KG1 (cell line): ENCODE measurements at places on chromosomes 1 and 21.
A peak's percentile ranks its signal among the peaks of the same experiment; 100 is the strongest.

DNA sequence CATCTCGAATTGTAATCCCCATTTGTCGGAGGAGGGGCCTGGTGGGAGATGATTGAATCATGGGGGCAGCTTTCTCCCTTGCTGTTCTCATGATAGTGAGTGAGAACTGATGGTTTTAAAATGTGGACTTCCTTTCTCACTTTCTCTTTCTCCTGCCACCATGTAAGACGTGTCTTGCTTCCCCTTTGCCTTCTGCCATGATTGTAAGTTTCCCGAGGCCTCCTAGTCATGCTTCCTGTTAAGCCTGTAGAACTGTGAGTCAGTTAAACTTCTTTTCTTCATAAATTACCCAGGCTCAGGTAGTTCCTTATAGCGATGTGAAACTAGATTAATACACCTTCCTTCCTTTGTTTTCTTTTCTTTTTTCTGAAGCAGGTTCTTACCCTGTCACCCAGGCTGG, 13.9 kb downstream of the DNAJC6 start:
- no peak for DNase-seq

DNA sequence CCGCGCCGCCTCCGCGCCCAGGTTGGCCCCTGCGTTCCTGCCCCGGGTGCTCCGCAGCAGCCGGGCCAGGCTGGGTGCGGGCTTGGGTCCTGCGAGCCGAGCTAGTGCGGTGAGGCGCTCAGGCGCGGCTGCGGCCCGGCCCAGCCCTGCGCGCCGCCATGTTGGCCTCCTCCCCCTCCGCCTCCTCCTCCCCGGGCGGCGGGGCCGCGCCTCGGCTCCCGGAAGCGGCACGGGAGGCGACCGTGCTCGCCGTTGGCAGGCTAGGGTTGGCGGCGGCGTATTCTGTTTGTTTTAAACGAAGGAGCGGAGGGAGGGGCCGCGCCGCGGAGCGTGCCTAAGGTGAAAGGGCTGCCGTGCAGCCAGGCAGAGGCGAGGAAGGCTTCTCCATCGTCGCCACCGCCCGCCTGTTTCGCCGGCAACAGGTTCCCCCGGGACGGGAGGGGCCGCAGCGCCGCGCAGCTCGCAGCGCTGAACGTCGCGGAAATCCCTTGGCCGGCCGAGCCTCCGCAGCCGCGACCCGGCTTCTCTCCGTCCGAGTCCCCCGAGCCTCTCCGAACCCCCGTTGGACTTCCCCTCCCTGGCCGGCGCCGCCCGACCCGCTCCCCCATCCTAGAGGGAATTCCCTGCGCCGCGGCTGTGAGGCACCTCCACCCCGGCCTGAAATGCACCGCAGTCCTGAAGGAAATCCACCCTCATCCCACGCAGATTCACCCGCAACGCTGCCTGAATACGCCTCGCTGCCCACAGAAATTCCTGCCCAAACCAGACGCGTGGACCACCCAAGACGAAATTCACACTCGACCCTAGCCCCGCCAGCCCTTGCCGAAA, at the start of gene USP24:
TSS of gene USP24 (minus strand) at position 171 of the 828 bp plus-strand sequence. CDS start 251 bp downstream, outside the sequence.
- peak; percentile 48 for DNase-seq

GRCh38 chr1:93656491-93656890, 25.1 kb downstream of the BCAR3 start:
- no peak for DNase-seq

GRCh38 chr1:91948501-91949355, 473 bp upstream of the BRDT start:
- DNase-seq: no peak

DNA sequence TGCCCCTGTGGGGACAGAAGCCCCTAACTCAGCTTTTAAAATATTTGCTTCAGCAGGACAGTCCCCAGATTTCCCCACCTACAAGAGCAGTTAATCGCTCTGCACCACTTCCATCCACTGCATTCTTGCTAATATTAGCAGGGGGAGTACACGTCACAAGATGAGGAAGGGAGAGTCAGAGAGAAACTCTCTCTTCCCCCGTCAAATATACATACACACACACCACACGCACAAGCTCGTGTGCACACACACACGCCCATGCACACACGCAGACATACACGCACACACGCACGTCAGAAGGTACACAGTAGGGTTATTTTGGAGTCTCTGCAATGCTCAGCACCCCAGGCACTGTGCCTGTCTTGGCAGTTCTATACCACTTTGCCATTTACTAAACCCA, 2.1 kb downstream of the CLCA1 start:
- no peak for DNase-seq

GRCh38 chr21:34877485-34878128, 171.5 kb downstream of the RUNX1 start:
- DNase-seq: no peak

DNA sequence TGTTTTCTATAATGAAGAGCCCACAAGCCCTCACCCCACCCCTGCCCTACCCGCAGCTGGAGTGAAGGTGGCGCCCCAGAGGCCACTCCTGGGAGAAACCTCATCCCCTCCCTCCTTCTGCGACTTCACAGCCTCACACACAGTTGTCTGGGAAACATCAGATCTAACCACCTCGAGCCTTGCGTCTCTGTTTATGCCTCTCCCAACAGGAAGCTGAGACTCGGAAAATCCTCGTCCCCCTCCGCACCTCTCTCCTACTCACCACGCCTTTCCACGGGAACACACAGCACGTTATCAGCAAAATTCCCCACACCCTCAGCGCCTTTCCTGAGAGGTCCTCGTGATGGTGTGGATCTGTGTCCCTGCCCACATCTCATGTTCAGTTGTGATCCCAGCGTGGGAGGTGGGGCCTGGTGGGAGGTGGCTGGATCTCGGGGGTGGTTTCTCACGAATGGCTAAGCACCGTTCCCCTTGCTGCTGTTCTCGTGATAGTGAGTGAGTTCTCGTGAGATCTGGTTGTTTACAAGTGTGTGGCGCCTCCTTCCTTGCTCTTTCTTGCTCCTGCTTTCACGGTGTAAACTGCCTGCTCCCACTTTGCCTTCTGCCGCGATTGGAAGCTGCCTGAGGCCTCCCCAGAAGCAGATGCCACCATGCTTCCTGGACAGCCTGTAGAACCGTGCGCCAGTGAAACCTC, 190.6 kb downstream of the KIF26B start:
- no peak for DNase-seq

DNA sequence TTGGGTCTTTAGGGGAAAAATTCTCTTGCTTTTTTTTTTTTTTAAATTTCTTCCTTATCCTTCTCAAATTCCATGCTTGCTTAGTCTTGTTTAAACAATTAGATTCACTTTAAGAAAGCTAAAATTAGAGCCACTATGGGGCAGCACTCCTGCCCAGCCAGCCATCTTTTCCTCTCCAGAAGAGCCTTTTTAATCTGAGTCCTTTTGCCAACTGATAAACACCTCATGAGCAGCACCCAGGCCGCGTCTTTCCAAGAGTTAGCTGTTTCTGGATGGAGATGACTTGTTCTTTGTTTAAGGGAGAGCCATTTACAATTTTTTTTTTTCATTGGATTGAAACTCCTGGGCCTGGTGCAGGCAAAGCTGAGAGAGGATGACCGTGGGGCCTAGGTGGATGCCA, 53.3 kb upstream of the TSPAN2 start:
- no peak for DNase-seq

GRCh38 chr1:204127597-204128242, 24.1 kb downstream of the ETNK2 start:
- peak; percentile 18 for DNase-seq

GRCh38 chr1:21469581-21469980, 29.6 kb downstream of the NBPF3 start:
- no peak for DNase-seq

GRCh38 chr1:241999026-241999425, at the start of gene MAP1LC3C:
MAP1LC3C (minus strand) TSS chr1:241999098; CDS start chr1:241999008, 90 bp downstream.
- DNase-seq: no peak

DNA sequence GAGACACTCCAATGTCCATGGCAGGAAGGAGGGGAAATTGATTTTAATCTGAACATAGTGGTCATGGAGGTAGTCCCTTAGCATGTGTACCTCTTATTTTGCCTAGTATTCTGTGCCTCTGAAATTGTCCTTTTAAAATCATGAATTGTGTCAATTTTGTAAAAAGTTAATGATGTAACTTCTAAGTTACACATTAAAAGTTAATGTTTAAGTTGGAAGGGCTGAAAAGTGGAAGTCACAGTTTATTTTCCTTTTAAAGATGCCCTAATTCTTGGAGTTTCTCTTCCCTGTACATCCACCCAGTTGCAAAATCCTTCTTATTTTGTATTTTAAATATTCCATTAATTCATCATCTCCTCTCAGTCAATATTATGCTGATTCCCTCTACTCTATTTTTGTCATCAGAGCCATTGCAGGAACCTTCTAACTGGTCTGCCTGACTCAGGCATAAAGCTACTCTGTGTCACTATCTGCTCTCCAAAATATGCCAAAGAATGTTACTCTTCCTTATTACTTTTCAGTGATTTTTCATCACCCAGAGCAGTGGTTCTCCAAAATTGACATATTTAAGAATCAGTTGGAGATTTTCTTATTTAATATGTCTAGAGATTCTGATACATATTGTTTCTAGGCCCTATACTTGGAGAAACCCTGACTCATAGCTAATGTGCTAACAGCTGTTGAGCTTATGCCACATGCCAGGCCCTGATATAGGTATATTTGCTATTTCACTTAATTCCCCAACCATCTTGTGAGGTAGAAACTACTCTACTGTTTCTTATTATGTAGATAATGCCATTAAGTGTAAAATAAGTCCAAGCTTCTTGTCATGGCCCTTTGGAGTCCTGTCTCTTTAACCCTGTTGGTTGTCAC, 5.1 kb downstream of the HOOK1 start:
- DNase-seq: no peak

- peak; percentile 72 for DNase-seq
Measured at GRCh38 chr1:156499842-156500542, 583 bp downstream of the MEF2D start.

DNA sequence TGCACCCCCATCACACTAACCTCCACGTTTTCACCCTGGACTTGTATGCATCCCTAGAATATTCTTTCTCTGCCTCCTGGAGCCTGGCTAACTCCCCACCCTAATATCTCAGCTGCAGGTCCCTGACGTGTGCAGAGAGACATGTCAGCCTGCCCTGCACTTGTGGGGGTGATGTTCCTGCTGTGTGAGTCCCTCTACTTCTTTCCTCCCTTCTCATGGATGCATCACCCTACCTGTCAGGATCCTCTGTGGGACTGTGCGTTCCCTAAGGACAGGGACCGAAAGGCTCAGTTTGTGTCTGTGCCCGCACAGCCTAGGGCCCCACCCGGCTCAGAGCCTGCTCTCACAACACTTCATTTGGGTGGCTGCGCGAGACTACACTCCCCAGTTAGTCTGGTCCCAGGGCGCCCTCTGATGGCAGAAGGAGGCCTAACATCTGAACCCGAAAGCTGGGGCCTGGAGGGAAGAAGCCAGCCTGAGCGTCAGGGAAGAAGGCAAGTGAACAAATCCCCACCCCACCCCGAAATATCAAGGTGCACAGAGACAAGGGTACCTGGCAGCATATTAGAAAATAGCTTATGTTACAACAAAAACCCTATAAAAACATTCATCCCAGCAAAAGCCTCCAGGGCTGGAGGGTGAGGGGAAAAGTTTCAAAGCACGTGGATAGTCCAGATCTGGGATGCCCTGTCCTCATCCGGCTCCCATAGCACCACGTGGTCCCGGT, 3.7 kb downstream of the CD52 start:
- DNase-seq: peak; percentile 79

- DNase-seq: no peak
Measured at GRCh38 chr1:220681220-220681880, 8.8 kb upstream of the C1orf115 start.

DNA sequence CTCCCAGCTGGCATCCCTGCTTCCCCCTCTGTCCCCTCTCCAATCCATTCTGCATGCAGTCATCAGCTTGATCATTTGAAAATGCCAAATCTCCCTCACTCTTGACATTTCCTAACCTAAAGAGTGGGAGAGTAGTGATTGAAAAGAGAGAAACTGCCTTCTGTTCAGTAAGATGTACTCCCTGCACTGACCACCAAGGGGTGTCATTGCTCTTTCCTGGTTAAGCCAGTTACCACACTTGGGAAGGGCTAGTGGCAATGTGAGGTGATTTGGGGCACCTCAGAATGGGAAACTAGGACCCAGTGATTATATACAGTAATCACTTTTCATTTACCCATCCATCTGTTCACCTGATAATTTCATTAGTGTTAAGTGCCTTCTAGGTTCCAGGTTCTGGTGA, 6.9 kb upstream of the TMEM269 start:
- DNase-seq: no peak

DNA sequence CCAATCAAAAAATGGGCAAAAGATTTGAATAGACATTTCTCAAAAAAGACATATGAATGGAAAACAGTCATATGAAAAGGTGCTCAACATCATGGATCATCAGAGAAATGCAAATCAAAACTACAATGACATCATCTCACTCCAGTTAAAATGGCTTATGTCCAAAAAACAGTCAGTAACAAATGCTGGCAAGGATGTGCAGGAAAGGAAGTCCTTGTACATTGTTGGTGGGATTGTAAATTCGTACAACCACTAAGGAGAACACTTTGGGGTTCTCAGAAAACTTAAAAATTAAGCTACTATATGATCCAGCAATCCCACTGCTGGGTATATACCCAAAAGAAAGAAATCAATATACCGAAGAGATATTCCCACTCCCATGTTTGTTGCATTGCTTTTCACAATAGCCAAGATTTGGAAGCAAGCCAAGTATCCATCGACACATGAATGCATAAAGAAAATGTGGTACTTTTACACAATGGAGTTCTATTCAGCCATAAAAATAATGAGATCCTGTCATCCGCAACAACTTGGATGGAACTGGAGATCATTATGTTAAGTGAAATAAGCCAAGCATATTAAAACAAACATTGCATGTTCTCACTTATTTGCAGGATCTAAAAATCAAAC, 17.9 kb downstream of the GBP5 start:
- DNase-seq: no peak

DNA sequence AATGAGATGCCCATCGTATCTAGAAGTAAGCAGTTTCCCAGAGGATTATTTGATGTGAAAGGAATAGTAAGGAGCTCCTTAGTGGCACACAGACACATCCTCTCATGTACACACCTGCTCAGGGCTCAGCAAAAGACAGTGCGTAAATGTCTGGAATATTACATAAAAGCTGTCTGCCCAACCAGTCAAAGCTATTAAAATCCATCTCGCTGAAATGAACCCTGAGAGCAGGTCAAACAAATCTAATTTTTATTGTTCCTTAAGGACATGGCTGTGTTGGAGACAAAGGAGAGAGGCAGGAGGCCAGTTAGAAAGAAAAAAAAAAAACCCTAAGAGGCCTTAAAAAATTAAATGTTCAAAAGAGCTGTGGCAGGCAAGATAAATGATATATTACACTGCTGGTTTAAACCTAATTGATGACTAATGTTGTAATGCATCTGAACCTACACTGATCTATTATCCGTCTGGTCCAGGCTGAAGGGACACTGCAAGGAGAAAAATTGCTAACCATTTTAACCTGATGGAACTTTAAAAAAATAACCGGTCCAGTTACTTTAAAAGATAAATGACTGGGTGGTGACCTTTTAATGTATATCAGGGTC, 58.5 kb upstream of the FGGY start:
- no peak for DNase-seq

DNA sequence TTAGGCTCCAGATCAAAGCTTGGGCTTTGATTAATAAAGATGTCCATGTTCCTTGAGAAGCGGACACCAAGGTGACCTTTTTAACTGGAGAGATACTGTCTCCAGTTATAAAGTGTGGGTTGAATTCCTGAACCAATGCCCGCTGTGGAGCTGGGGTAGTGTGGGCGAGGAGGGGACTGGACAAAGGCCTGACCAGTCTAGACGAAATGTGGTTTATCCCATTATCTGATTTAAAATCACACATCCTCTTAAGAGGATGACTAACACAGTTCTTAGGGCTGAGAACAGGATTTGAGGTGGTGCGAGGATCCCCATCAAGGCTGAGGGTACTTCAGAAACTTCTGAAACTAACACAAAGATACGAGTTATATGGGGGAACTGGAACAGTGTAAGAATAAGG, 84.5 kb upstream of the GCLM start:
- no peak for DNase-seq

- no peak for DNase-seq
Measured at GRCh38 chr1:234186037-234186688, 187.1 kb upstream of the COA6 start.
